AG04450 (cell line): ENCODE measurements at places on chromosomes 1 and 21.

- no peak for DNase-seq
Measured at GRCh38 chr21:14072761-14073535, 137.8 kb downstream of the LIPI start.

- DNase-seq, result no peak
Measured at GRCh38 chr1:15702722-15703550, 18.8 kb downstream of the PLEKHM2 start.

GRCh38 chr1:50481142-50481736 is 58.0 kb upstream of the DMRTA2 start:
- no peak for DNase-seq

DNA sequence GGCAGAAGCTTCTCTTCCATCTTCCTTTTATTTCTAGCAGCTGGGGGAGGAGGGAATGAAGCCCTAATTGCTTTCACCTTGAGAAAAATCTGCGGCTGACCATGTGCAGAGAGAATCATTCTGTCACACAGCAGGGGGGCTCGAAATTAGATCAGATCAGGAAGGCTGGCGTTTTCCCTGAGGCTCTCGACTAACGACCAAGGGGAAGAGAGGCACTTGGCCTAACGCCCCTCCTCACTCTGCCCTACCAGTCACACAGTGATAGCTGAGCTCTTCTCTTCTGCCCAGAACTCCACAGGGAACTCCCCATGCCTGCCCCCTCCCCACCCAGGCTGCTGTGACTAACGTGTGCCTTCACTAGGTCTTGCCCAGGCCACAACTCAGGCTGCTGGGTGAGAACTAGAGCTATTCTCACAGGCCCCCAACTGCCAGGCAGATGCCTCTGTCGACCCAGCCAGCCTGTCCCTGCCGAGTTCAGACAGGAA is 26.5 kb upstream of the KHDRBS1 start:
- DNase-seq, result no peak

- no peak for DNase-seq
Measured at GRCh38 chr1:7868070-7868780, 15.4 kb upstream of the UTS2 start.

DNA sequence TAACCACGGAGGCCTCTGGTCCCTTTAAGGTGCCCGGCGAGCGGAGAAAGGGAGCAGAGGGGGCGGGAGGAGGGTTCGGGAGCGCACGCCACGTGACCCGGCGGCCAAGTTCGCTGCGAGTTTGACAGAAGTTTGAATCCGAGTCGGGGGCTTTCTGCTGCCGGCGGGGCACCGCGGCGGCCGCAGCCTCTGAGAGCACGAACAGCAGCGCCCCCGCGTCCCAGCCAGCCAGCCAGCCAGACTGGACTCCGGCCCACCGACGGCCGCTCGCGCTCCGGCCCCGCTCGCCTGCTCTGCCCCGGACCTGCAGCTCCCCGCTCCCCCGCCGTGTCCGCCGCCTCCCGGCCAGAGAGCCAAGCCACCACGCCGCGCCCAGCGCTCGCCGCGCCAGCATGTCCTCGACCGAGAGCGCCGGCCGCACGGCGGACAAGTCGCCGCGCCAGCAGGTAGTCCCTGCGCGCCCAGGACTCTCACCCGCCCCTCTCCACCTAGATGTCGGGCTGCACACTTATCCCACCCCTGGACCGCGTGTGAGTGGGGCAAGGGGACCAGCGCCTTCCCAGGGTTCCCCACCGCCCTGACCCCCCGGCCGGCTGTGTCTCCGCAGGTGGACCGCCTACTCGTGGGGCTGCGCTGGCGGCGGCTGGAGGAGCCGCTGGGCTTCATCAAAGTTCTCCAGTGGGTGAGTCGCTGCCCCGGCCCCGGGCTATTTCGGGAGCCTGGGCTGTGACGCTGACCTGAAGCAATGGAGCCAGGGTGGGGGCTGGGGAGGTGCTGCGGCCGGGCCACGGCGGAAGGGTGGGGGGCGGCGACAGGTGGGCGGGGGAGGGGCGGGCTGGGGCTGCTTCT is at the start of gene SYPL2:
SYPL2 (plus strand) TSS at position 95 of the 849 bp plus-strand sequence; CDS start at position 393, 298 bp downstream.
- DNase-seq, result no peak
